ENCODE measurements at places on chromosomes 5 and 9.

- no peak for DNase-seq
Measured at GRCh38 chr5:173535166-173535975, 81.1 kb downstream of the BOD1 start.

DNA sequence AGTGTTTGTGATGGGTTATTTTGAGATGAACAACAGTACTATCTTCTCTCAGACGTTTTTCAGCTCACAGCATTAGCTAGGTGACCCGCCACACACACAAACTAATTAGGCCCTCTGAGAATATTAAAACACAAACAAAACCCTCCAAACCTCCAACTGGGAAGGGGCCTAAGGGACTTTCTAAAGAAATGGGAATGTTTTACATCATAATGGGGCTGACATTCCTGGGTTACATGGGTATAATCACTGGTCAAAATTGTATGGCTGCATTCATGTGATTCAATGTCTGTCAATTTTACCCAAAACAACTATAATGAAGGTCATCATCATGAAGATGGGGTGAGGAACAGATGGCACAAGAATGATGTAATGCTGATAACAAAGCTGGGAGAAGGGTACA, 59.6 kb downstream of the SPTLC1 start:
- DNase-seq = no peak

- no peak for DNase-seq
Measured at GRCh38 chr9:81562231-81563019, 126.9 kb downstream of the TLE1 start.

DNA sequence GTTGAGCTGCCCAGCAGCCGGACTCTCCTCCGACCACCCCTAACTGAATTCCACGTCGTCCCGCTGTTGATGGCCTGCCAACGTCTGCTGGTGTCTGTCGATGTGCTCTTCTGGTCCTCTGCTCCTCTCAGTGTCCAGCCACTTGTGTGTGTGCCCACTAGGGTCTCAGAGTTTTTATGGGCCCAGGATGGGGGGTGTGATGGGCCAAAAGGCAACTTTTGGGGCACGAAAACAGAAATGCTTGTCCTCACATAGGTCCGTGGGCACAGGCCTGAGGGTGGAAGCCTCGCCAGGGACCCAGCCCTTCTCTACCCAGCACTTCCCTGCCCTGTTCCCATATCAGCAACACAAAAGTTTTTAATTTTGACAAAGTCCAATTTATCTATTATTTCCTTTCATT, 85.7 kb upstream of the RUFY1 start:
- no peak for DNase-seq

DNA sequence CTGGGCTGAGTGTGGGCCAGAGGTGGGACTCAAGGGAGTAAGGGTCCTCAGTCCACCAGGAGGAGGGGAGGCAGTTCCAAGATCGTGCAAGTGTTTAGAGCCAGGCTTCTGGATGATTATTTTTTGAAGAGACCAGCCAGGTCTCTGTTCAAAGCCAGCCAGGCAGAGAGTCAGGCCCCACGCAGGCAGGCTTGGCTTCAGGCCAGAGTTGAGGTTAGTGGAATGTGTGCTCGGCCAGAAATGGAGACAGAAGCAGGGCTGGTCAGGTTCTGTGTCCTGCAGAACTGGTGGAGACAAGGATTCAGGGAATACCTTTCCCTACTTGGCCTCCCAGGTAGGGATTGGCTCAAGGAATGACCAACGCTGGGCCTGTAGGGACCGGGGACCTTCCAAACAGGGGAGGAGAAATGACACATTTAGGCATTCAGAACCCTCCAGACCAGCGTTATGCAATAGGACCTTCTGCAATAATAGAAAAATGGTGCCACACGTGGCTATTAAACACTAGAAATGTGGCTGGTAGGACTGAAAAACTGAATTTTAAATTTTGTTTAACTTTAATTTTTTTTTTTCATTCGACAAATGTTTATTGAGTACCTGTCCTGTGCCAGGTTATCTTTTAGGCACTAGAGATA, 106.2 kb downstream of the CMYA5 start:
- DNase-seq = no peak

DNA sequence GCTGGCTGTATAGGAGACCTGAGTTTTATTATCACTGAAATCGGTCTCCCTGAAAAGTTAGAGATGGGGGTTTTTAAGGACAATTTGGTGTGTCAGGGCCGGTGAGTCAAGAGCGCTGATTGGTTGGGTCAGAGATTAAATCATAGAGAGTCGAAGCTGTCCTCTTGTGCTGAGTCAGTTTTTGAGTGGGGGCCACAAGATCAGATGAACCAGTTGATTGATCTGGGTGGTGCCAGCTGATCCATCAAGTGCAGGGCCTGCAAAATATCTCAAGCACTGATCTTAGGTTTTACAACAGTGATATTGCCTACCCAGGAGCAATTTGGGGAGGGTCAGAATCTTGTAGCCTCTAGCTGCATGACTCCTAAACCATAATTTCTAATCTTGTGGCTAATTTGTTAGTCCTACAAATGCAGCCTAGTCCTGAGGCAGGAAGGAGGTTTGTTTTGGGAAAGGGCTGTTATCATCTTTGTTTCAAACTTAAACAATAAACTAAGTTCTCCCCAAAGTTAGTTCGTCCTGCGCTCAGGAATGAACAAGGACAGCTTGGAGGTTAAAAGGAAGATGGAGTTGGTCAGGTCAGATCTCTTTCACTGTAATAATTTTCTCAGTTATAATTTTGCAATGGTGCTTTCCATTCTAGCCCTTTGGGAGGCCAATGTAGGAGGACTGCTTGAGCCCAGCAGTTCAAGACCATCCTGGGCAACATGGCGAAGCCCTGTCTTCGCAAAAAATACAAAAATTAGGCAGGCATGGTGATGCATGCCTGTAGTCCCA, 31.6 kb upstream of the RFK start:
- DNase-seq = no peak

All from CD4-positive, alpha-beta T cell treated with Interleukin-21 for 1 hour (primary cell).